ENCODE measurements at places on chromosomes 4 and X.

- DNase-seq, result no peak
Observed at GRCh38 chr4:41455206-41455605, 82.8 kb upstream of the LIMCH1 start.

DNA sequence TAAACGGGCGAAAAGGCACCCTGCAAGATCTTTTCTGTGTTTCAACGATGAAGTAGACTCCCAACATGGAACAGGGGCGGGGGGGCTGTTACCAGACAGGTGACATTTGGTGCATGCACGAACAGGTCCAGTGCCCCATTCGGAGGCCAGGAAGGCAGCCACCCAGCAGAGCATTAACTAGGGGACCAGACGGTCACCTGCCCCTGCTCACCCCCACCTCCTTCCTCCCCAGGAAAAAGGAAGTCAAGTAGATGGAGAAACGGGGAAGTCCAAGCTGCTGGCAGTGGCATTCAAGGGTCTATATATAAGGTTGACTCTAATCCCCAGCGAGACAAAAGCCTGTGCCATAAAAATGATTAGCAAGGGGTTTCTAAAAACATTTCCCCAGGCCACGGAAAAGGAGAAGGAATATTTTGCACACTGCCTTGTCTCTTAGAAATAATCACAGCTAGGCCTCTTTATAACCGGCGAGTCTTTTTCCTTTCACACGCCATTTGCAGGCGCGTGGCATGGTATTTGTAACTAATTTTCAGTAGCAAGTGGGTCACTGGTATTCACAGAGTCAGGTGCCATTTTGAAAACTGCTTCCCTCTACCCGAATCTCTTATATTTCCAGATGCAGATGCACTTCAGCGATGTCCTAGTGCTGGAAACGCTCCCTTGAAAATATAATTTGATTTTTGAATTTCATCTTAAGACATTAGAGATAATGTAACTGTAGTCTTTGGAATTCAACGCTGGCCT, 1.2 kb upstream of the TMSB4X start:
- no peak for DNase-seq

- no peak for DNase-seq
Observed at GRCh38 chr4:2047031-2047660, 12.0 kb upstream of the NAT8L start.

DNA sequence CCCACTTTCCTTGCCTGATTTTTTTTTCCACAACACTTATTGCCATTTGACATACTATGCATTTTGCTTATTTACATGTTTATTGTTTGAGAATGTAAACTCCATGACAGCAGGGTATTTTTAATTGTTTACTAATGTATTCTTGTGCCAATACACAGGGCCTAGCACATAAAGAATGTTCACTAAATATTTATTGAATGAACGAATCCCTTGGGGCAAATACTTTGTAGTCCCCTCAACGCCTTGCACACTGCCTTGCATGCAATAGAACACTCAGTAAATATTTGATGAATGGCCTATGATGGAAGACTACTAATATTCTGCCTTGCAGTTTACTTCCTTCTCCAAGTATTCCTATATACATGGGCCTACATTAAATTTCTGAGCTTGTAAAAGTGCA, 1.4 kb upstream of the PRPS1 start:
- no peak for DNase-seq

GRCh38 chrX:101931136-101931487, 715 bp downstream of the ZMAT1 start:
- no peak for DNase-seq

DNA sequence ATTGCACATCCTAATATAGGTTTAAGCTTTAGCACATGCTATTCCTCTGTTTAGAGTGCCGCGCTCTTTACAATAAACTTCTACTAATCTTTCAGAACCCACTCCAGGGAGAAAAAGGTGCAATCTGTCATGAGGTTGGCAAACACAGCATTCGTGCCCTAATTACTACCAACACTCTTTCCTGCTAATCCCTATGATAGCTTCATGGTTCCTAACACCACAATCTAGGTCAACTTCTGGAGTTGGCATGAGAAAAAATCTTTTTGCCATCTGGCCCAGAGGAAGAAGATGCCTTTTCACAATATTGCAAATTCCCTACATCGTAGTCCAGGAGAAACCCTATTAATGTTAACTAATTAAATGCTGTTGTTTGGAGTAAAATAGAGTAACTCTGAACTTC, 39.6 kb downstream of the TMA16 start:
- DNase-seq, result no peak

- DNase-seq, result peak; percentile 52
Observed at GRCh38 chr4:174631901-174632758, 109.8 kb upstream of the HPGD start.

GRCh38 chrX:63350465-63350877, 661 bp downstream of the SPIN4 start:
- peak; percentile 6 for DNase-seq

DNA sequence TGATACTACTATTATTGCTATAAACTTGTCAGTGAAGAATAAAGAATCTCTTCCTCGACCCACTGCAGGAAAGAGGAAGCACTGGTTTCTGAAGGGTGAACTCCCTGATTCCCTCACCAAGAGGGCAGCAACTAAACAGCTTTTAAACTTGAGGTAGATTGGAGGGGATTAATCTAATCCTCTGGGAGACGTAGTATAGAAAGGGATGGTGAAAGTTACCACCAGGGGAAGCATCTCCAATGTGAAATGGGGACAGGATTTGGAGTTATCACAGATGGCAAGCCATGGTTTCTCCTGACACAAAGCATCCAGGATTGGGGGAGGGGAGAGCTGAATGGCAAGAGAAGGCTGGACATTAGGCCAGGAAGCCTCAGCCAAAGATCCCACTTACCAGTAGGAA, 62.7 kb upstream of the PTPN13 start:
- DNase-seq, result no peak

DNA sequence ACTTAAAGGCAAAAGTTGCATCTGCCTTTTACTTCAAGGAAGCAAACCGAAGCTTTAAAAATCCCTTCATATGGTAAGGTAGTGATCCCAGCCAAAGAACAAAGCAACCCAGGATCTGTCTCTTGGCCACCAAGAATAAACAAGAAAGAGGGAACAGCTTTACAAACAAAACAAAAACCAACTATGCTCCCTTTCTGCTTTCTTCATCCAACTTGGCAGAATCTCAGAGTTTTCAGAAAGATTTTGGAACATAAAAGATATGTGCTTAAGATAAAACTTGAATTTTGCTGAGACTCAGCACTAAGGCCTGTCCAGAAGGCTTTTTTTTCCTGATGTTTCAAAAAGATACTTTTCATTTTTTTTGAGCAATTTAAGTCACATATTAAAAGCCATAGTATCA, 94.0 kb downstream of the COL4A6 start:
- DNase-seq, result no peak

- peak; percentile 80 for DNase-seq
Observed at GRCh38 chr4:88939697-88940096, 117.3 kb downstream of the FAM13A start.

DNA sequence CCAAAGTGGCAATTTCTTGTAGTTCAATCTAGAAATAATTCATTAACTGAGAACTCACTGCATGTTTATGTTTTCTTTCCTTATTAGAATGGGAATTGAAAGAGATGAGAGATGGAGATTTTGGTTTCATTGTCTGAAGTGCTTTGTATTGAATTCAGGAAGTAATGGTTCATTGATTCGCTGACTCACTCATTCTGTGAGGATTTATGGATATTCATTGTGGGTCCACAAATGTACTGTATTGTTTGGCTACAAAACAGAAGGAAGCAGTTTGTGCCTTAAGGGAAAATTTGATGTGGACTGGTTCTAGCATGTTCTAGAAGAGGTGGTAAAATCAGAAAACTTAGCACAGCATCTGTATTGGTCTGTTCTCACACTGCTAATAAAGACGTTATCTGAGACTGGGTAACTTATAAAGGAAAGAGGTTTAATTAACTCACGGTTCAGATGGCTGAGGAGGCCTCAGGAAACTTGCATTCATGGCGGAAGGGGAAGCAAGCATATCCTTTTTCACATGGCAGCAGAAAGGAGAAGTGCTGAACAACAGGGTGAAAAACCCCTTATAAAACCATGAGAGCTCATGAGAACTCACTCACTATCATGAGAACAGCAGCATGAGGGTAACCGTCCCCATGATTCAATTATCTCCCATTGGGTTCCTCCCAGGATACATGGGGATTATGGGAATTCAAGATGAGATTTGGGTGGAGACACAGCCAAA, 132.3 kb upstream of the VCX3A start:
- DNase-seq, result no peak

DNA sequence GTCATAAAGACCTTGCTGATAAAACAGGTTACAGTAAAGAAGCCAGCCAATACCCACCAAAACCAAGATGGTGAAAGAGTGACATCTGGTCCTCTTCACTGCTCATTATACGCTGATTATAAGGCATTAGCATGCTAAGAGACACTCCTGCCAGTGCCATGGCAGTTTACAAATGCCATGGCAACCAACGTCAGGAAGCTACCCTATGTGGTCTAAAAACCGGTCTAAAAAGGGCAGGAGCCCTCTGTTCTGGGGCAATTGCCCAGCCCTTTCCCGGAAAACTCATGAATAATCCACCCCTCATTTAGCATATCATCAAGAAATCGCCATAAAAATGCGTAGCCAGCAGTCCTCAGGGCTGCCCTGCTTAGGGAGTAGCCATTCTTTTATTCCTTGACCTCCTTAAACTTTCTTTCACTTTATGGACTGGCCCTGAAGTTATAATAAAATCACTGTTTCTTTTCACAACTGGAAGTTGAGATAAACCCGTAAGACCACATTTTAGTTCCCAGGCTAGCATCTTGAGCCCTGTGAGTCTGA, 260.5 kb upstream of the FAT1 start:
- DNase-seq, result no peak

GRCh38 chr4:71377561-71377960, 38.7 kb downstream of the SLC4A4 start:
- DNase-seq, result peak; percentile 84

DNA sequence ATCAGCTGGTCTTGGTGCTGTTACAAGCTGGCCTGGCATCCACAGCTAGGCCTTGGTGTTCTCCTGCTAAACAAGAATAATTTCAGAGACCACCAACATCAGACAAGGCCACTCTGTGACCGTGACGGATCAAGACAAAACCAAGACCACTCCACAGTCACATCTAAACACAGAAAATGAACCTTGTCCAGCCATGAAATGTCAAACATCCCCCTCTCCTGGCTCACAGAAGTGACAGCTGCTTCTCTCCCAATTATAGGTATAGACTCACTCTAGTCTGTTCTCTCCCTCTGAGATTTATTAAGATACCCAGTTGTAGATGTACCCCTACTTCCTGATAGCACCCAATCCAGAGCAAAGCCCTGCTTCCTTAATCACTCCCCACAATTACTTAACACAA, 40.4 kb downstream of the EFHC2 start:
- no peak for DNase-seq

DNA sequence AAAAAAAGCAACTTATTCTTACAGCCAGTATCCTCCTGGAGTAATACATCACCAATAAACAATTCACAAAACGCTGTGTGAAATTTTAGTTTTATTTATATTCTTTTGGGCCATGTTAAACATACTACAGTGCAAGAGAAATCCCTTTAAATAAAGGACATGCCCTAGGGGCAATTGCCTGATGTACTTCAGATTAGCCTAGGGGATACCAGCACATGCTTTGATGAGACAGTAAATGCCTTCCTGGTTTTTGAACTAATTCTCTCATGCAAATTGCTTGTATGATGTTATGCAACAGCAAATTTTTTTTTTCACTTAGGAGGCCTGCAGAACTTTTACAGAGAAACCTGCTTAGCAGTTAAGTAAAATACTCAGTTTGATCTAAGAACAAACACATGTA, 711.9 kb upstream of the FRG1 start:
- DNase-seq, result no peak

DNA sequence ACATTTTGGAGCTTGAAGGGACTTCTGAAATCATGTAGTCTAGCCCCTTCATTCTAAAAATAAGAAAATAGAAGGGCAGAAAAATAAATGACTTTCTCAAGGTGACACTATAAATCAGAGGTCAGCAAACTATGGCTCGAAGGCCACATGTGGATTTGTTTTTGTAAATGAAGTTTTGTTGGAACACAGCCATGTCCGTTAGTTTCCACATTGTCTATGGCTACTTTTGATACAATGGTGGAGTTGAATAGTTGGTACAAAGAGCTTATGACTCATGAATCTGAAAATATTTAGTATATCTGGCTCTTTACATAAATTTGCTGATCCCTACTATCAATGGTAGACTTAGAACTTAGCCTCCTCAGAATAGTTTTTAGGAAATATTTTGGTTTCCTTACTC, 302.4 kb upstream of the PRPS2 start:
- no peak for DNase-seq

DNA sequence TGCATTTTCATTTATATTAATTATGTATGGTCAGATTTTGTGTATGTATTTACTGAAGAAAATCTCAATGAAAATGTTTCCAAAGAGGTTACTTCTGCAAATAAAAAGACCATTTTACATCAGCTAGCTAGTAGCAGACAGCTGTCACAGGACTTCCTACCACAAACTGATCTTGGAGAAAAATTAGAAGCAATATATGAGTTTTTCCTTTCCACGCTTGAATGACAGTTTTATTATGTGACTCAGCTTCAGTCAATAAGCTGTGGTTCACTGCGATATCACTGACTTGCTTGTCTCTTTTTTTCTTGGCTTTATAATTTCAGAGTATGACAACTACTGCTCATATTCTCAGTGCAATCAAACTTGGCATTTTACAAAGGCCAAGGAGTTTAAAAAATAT, 787.4 kb upstream of the GALNTL6 start:
- no peak for DNase-seq

GRCh38 chr4:118351851-118352827, 664 bp downstream of the PRSS12 start:
- DNase-seq, result no peak

- no peak for DNase-seq
Observed at GRCh38 chr4:729336-730315, 24.0 kb downstream of the PCGF3 start.
